Stimulated activated CD8-positive, alpha-beta memory T cell treated with anti-CD3 and anti-CD28 coated beads, Interleukin-12 subunit alpha, Interleukin-12 subunit beta, amount 100 ng/mL, for 1 hour (primary cell): ENCODE measurements at places on chromosomes 6 and 20.

- DNase-seq: no peak
These were observed 24.4 kb downstream of the UST start for GRCh38 chr6:148771212-148771601.

GRCh38 chr6:101001012-101001411, 119.9 kb upstream of the ASCC3 start:
- no peak for DNase-seq

- DNase-seq: no peak
These were observed 385.6 kb downstream of the CDKAL1 start for GRCh38 chr6:20919677-20920385.

DNA sequence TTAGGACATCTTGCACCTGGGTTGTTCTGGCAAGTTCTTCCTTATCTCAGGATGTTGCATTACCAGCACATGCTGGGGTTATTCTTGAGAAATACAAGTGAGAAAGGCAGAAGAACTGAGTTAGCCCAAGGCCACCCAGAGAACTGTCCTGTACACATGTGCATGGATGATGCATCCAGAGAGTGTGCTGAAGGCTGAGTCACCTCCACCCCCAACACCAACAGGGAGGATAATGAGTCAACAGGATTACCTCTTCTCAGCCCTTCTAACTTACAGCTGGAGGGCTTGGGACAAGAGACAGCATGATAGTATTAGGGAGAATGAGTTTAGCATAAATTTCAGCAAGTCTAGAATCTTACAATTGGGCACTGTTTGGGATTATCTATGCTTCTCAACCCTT, 8.5 kb downstream of the SCGN start:
- no peak for DNase-seq

DNA sequence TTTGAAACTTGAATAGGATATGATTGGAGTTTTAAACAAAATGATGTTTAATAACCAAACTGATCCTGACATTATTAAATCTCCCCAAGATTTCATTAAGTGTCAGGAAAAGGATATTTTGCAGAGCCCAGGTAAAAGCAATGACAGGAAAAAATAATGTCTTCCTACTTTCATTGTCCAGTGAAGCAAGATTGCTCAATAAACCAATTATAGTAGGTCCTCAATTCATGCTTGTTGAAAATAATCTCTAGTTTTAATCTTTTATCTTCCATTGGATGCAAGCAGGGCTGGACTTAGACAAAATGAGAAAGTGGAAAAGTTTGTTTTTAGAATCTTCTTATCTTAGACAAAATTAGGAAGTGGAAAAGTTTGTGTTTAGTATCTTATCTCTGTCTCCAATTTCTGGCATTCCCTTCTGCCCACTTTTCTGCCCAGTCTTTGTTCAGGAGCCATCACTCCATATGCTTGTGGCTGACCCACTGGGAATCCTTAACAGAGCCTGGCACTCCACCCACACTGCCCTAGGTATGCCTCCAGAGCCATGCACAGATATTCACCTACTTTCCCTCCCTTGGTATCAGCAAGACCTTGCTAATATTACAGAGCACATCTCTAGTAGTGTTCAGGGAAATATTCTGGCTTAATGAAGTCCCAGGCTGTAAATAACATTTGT, 57.0 kb upstream of the CARMIL1 start:
- no peak for DNase-seq

- no peak for DNase-seq
These were observed 526.6 kb upstream of the ARID1B start for GRCh38 chr6:156250593-156250992.

DNA sequence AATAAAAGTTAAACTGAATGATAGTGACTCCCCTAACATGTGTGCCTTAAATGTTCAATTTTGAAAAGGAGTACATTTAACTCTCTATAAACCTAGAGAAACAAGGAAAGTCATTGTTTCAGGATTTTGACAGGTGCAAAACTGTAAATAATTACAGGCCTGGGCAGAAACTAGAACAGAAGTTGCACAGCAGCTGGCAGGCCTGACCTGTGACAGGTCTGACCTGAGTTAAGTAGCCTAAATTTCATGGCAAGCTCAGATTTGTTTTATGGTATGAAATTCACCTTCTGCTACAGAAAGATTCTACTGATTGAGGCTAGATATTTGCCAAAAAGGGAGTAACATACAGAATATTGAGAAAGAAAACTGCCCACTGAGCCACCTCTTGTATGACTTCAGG, 166.1 kb downstream of the CDKAL1 start:
- no peak for DNase-seq
